ENCODE measurements at places on chromosomes 13 and 19.

DNA sequence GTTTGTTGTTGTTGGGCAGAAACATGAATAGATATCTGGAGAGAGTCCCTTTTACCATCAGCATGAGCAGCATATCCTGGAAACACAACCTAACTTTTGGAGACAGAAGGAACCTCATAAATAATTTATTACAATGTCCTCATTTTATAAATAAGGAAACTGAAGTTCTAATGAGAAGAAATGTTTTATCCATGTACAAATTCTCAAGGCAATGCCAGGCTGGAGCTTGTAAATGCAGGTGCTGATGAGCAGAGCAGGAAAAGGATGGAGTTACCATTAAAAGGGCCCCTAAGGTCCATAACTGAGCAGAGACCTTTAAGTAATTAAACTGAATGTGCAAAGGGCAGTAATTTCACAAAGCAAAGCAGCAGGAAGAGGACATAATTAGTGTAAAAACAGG lies 17.3 kb downstream of the LCP1 start:
- DNase-seq = no peak

DNA sequence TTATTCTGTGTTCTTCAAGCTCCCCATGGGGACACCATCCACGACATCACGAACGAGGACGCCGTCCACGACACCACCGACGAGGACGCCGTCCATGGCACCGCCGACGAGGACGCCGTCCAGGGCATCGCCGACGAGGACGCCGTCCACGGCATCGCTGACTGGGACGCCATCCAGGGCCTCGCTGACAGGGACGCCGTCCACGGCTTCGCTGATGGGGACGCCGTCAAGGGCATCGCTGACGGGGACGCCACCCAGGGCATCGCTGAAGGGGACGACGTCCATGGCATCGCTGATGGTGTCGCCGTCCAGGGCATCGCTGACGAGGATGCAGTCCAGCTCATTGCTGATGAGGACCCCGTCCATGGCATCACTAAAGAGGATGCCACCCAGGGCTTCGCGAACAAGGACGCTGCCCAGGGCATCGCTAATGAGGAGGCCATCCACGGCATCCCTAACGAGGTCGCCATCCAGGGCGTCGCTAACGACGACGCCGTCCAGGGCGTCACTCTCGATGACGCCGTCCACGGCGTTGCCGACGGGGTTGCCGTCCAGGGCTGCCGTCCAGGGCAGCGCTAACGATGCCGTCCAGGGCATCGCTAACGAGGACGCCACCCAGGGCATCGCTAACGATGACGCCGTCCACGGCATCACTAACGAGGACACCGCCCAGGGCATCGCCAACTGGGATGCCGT lies 949.2 kb downstream of the TUBA3C start:
- no peak for DNase-seq

- no peak for DNase-seq
Measured at GRCh38 chr19:2477141-2477710, 1.3 kb downstream of the GADD45B start.

GRCh38 chr13:35216131-35216530 lies 260.4 kb downstream of the MAB21L1 start:
- no peak for DNase-seq

DNA sequence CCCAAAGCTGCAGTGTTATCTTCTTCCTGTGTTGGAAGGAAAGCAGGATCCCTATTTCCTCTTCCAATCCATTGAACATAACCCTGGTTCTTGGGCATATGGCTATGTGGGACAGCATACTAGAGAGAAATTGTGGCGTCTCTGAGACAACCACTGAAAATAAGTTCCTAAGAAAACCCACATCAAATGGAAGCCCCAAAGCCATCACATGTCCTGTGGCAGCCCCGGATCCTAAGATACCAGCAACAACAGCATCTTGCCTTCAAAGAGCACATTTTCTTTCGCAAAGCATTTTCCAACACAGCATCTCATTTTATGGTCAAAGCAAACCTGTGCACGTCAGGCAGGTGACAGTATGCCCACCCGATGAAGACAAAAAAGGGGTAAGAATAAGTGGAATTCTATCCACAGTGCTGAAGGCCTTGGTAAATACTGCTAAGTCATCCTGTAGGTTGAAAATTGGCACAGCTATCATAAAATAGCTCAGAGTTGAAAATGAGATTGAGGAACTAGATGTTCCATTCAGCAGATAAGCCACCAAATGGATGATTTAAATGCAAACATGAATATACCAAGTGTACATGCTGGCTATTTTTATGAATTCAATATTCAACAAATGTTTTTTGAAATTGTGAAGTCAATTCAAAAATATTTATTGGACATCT lies 232.2 kb downstream of the DLEU7 start:
- no peak for DNase-seq

- no peak for DNase-seq
Measured at GRCh38 chr13:26465954-26466353, 91.5 kb upstream of the WASF3 start.

- peak; percentile 33 for DNase-seq
Measured at GRCh38 chr13:111153977-111154332, 38.8 kb downstream of the ARHGEF7 start.

GRCh38 chr13:106212386-106213010 lies 323.0 kb downstream of the EFNB2 start:
- no peak for DNase-seq

DNA sequence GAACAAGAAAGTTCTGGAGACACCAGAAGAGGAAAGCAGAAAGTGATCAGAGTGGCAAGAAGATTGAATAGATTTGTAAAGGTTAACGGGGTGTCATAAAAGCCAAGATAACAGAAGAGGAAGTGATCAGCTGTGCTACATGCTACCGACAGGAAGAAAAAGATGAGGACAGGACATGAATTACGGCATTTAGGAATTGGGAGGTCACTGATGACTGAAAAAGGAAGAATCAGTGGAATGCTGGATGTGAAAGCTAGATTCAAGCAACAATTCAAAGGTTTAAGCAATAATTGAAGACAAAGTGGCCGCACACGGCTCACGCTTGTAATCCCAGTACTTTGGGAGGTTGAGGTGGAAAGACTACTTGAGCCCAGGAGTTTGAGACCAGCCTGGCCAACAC lies 15.1 kb downstream of the ZNF160 start:
- no peak for DNase-seq

DNA sequence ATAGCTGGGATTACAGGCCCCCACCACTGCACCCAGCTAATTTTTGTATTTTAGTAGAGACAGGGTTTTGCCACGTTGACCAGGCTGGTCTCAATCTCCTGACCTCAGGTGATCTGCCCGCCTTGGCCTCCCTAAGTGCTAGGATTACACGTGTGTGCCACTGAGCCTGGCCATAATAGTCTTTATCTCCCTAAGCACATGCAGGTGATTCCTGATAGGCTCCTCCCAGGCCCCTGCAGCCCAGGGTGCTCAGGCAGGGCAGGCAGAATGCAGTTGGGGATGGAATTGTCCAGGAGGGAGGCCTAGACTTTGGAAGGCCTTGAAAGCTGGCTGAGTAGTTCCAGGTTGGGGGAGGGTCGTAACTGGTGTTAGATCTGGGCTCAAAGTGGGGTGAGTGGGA lies 8.5 kb downstream of the ZNF526 start:
- no peak for DNase-seq

DNA sequence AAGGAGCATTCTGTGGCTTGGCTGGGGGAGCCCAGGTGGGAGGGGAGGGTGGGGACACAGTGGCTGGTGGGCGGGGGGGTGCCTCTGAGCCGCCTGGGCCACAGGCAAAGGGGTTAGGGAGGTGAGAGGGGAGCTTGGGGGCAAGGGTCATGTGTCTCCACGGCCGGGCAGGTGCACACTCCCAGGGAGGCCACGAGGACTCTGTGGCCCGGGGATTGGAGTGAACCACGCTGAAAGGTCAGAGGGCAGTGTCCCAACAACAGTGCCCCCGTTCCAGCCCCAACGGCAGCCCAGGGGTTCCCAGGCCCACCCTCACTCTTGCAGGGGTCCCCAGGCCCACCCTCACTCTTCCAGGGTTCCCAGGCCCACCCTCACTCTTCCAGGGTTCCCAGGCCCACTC lies 9.6 kb downstream of the C2CD4C start:
- DNase-seq = no peak
